ENCODE measurements at places on chromosomes 1 and 21.

DNA sequence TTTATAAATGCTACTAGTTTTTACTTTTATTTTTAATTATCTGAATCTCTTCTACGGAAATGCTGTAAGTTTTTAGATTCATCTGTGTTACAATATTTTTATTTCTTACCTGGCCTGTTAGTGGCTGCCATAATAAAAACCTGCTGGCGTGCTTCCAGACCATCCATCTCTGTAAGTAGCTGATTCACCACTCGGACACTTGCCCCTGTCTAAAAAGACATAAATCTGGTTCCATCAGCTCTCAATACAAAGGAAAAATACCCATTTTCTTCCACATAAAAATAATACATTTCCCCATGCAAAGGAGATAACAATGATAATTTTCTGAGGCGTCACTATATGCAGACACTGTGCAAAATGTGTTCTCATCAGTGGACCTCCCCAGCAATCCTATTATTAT lies 62.0 kb downstream of the NVL start:
- no peak for DNase-seq

DNA sequence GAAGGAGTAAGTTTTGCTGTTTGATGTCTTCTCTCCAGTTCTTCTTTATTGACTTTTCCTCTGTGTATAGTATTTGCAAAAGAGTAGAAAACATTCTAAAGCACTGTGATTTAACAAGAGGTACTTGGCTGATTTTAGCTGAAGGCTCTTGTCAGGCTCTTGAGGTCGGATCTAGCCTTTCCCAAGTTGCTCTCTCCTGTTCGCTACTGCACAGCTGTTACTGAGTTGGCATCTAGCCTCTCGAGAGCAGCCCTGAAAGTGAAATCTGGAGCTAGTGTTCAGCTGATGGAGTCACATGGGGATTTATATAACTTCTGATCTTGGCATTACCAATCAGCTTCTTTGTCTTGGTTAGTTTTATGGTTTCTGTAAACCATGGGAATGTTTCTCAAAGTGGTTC lies 193.1 kb downstream of the RYR2 start:
- no peak for DNase-seq

DNA sequence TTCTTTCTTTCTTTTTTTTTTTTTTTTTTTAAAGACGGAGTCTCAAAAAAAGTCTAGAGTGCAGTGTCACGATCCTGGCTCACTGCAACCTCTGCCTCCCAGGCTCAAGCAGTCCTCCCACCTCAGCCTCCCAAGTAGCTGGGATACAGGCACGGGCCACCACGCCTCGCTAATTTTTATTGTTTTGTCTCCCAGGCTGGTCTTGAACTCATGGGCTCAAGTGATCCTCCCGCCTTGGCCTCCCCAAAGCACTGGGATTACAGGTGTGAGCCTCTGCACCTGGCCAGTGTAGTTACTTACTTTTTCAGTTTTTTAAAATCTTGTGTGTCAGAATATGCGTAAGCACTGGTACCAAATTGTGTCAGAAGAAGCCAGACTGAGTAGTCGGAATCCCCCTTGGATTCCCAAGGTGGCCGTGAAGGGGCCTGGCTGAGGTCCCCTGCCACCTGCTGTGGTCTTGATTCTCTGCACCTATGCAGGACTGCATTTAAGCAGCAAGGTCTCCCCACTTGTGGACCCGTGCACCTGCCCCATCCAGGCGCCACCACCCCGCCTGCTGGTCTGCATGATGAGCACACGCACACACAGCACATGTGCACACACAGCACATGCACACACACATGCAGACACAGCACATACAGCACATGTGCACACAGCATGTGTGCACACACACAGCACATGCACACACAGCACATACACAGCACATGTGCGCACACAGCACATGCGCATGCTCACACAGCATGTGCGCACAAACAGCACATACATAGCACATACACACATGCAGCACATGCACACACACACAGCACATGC lies 47.5 kb downstream of the PCNT start:
- no peak for DNase-seq

DNA sequence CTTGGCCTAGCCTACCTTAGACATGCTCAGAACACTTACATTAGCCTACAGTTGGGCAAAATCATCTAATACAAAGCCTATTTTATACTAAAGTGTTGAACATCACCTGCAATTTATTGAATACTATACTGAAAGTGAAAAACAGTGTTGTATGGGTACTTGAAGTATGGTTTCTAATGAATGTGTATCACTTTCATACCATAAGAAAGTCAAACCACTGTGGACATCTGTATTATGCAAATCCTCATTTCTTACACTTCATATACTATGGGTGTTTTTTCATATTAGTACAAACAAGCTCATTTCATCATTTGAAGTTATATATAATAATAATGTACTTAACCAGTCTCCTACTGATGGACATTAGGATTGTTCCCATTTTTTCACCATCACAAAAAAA lies 41.2 kb downstream of the TDRD5 start:
- DNase-seq, result no peak

- peak; percentile 49 for DNase-seq
These were observed 18.0 kb downstream of the CD247 start for GRCh38 chr1:167500283-167500860.

DNA sequence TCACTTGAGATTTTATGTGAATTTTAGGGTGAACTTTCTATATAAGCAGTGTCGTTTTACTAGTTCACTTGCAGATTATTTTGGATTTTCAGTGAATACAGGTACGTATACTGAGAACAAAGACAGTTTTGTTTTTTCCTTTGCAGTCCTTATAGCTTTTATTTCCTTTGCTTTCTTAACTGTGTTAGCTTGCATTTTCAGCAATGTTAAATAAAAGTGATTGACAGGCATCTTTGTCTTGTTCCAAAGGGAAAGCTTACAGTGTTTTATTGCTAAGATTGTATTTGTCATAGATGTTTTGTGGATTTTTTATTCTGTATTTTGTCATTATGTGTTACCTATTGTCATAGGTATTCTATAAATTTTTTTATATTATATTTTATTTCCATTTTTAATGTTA lies 53.3 kb upstream of the FASLG start:
- DNase-seq, result no peak

- DNase-seq, result no peak
These were observed 17.6 kb downstream of the RIT1 start for GRCh38 chr1:155893389-155894142.

- no peak for DNase-seq
These were observed 16.3 kb downstream of the TAL1 start for GRCh38 chr1:47215713-47216112.

- no peak for DNase-seq
These were observed 16.2 kb downstream of the TTC39A start for GRCh38 chr1:51313961-51314777.

- DNase-seq, result no peak
These were observed 1.2 kb upstream of the C1orf198 start for GRCh38 chr1:230869500-230869899.

DNA sequence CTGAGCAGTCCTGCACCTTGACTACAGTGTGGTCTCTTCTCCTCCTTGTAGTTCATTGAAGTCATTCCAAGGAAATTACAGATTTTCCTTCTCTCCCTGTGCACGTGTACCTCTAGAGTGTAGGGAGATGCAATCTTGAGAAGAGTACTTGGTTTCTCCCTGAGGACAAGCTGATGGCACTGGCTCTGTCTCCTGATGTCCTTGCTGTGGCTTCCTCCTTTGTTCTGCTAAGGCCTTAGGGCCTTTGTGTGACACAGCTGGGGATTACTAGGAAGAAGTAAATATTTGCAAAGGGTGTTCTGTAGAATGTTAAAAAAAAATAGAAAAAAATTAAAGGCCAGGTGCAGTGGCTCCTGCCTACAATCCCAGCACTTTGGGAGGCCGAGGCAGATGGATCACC lies 66.2 kb upstream of the APOBEC4 start:
- DNase-seq, result no peak

- no peak for DNase-seq
These were observed 41.7 kb downstream of the SEC16B start for GRCh38 chr1:177928194-177928593.

DNA sequence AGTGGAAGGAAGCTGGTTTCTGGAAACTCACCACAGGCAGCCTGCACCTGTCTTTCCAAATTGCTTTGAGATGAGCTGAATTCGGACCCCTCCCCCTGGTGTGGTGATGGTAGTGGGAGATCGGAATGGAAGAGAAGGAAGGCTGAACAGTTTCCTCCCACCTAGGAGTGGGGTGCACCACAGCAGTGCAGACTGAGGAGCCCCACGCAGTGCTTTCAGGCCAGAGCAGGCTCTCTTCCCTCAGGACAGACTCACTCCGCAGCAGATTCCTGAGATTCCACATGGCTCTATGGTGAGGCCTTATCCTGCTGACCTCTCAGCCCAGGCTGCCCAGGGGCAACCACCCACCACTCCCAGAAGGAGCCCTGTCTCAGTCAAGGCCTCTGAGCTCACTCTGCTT lies 80.9 kb downstream of the ATP1A1 start:
- DNase-seq, result no peak

GRCh38 chr21:43571976-43572375 lies 87.3 kb downstream of the HSF2BP start:
- no peak for DNase-seq

Measured in stimulated activated effector memory CD8-positive, alpha-beta T cell treated with anti-CD3 and anti-CD28 coated beads, Interleukin-12 subunit alpha, Interleukin-12 subunit beta, amount 100 ng/mL, for 72 hours (primary cell).